ENCODE measurements at places on chromosomes 2 and 18.

DNA sequence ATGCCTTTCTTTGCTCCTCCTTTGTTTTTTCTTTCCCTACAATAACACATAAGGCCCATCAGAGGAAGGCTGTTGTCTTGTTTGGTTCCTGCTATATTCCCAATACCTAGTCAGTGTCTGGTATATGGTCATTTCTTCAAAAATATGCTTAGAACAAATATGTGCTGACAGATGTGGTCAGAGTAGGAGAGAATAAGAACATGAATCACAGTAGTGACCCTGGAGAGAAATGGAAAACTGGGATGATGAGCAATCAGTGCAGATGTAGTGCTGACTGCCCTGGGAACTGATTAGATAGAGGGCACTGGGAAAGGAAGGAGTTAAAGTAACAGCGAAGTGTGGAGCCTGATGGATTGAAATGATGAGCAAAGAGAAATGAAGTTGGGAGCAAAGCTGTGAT, 189.4 kb upstream of the LHCGR start:
- DNase-seq: no peak

DNA sequence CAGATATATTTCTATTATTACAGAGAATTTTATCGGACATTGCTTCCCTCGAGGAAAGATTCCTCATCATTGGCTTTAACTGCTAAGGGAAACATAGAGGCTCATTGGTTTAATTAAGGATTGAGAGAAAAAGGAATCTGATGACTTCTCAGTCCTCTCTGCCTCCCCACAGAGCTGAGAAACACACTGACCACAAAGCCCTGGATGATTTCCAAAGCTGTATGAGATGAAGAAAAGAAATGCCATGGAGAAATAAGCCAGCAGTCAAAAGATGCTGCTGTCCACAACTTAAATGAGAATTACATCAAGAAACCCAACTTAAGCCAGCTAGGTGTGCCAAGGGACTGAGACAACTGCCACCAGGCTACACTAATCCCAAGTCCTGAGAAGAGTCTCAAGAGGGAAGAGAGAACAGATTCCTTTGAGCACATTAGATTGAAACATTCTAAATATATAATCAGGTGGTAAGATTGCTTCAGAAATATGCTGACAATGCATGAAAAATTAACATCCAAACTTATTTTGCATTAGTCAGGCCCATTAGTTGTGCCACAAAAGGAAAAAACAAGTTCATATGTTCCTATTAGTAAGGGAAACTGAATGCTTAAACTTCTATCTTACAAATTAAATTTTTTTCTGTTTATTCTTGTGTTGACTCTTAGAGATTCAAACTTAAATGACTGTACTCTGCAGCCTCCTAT, 308.1 kb upstream of the CYRIA start:
- DNase-seq: no peak

GRCh38 chr2:156182132-156182531, 150.4 kb downstream of the NR4A2 start:
- no peak for DNase-seq

GRCh38 chr2:19709553-19709952, 192.2 kb downstream of the TTC32 start:
- no peak for DNase-seq

DNA sequence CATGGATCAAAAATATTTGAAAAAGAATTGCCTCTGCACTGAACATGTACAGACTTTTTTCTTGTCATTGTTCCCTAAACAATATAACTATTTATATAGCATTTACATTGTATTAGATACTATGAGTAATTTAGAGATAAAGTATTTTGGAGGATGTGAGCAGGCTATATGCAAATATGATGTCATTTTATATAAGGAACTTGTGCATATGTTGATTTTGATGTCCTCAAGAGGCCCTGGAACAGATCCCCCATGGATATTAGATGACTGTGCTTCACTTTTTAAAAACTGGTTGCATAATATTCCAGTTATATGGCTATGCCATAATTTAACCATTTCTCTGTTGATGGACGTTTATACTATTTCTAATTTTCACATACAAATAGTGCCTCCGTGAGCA, 16.5 kb downstream of the LCLAT1 start:
- no peak for DNase-seq
